ENCODE measurements at places on chromosomes 12 and 14.

DNA sequence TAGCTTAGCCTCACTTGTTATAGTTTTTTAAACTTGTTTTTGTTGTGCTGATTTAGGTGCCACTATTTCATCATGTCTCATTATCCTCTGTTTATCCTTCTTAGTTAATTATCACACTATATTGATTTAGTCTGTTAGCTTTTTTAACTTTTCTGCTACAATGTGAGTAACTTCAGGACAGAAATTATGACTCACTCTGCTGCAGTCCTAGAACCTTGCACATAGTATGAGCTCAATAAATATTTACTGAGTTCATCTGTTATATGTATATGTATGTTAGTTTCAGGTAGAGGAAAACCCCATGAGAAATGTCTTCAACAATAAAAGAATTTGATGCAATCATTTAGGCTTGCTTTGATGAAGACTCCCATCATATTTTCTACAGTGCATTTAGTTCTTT, 224.3 kb upstream of the NAV3 start:
- no peak for DNase-seq

DNA sequence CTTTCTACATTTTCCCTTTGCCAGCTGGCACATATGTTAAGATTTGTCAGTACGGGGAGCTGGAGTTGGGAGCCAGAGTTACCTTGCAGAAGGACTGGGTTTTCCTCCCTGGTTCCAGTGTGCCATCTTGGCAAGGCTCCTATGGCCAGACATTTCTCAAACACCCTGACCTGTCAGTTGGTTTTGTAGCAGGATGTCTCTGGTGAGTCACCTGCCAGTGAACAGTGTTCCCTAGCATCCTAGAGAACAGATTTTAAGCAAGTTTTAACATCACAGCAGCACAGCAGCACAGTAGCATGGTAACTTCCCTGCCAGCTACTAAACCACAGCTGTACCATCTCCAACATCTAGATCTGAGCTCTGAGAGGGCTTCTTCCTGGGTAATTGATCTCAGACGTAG, 26.2 kb upstream of the KTN1 start:
- DNase-seq = no peak

DNA sequence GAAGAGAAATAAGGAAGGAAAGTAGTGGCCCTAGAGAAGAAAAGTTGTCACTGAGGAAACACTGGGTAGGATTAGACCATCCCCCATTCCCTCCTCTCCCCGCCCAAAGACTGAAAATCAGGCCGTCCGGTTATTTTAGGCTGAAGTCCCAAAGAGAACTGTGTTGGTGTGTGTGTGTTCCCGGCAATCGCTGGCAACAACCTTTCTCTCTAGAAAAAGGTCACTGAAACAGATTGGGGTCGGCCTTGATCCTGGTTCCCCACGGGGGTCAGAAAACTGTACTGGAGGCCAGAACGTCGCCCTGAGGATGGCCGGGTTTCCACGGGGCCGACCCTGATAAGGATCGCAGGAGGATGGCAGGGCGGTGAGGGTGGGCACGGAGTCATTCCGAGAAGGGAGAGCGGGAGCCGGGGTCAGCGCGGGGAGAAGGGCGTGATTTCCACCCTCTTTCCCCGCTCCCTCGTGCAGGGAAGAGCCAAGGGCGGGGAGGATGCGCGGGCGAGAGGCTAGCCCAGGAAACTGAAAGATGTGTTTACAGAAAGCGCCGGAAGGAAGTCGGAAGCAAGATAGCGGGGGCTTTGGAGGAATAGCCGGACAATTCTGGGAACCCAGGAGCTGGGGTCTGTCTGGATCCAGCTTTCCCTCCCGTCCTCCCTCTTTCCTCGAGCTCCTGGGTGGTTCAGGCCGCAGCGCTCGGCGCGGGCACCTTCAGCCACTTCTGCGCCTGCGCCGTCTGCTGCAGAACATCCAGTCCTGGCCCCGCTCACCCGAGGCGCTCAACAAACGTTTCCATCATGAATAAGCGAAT, 25.3 kb upstream of the SPTLC2 start:
- peak; percentile 65 for DNase-seq

DNA sequence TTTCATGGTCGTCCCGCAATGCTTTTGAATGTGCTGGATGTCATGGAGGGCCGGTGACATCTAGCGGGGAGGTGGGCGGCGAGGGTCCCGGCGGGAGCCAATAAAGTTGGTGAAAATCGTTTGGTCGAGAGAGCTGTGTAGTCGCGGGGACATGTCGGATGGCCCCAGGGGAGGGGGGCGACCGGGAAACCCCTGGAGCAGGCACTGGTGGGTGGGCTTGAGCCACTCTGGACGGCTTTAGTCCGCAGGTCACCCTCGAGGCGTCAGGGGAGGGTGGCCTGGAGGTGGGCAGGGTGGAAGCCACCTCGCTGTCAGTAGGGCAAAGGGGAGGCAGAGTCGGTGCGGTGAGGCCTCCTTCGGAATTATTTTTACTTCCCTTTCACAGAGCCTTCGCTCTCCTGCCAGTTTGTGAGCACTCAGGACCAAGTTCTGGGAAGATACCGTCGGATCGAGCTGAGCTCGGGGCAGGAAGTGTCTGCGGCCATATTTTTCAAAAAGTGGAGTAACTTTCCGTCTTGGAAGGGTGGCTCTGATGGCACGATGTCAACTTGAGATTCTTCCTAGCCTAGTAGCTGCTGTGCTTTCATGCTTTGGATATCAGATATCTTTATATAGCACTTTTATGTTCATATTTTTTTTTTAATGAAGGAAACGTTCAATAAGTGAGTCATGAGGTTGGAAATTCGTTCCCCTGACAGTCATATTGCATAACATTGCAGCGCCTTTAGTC, 28.2 kb downstream of the WBP11 start:
- DNase-seq = peak; percentile 37

GRCh38 chr14:23430723-23431085, 4.8 kb downstream of the MYH7 start:
- DNase-seq = no peak

- DNase-seq = no peak
Observed at GRCh38 chr14:96083667-96084320, 44.6 kb downstream of the C14orf132 start.

GRCh38 chr12:39574785-39575497, 44.7 kb downstream of the ABCD2 start:
- no peak for DNase-seq

GRCh38 chr14:69755784-69756183, 11.2 kb upstream of the SRSF5 start:
- DNase-seq = no peak

DNA sequence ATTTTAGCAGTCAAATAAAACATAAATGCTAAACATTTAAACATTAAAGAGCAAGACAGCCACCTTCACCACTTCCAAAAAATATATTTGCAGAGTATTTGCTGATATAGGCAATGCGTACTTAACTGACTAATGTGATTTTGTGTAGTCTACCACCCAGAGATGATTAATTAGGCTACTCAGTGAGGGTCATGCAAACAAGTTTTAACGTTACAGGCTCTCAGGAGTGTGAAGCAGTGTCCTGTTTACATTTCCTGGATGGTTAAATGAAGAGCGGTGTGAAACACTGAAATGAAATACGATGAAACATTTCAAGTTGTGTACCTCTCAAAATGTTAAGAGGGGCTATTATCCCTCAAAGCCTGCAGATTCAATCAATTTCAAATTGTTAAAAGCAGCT, 165.8 kb upstream of the LRIG3 start:
- DNase-seq = no peak

DNA sequence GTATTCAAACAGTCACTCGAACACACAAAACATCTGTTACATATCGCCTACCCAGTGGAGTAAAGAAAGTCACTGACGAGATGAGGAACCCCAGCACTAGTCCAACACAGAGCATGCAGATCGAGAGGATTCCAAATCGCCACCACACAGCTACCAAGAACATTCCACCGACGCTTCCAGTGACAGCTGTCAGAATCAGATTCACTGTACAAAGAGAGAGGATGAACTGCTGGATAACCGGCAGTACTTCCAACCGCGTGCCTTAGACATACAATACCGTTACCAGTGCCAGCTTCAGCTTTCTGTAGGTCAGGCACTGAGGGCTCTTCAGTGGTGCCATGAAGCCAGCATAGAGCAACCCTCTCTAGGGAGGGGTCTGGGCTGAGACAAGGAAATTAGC, 34.5 kb downstream of the TM7SF3 start:
- DNase-seq = no peak

DNA sequence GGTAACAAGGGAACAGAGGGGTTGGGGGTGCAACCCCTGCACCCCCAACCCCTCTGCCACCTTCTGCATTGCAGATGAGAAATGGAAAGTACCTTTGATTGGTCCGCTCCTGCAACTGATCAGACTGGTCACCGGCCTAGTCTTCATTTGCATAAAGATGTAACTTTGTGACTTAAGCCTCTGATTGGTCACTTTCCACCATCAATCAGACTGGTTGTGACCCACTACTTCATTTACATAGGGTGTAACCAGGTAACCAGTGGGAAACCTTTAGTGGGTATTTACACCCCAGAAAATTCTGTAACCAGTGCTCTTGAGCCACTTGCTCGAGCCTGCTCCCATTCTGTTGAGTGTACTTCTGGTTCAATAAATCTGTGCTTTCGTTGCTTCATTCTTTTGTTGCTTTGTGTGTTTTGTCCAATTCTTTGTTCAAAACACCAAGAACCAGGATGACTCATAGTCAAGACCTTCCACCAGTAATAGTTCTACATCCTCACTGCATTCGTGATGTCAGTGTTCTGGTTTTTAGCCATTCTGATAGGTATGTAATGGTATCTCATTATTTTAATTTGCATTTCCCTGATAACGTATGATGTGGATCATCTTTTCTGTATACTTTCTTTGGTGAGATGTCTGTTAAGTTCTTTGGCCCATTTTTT, 30.8 kb downstream of the LEMD3 start:
- no peak for DNase-seq

DNA sequence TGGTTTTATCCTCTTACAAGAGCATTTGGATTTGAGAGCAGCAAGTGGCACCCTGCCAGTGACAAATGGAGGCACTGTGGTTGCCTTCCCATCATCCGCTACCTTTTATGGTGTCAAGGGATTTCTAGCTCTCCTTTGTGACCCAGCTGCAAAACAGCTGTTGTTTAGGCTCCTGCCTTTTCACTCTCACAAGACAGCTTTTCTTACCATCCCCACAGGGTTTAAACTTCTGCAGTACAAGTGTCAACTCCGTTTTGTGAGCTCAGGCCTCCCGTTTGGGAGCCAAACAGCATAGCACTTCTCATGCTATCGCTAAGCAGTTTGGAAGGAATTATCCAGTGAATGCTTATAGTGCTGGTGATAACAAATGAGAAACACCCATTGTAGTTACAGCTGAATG, 331.4 kb downstream of the TMTC2 start:
- DNase-seq = no peak

DNA sequence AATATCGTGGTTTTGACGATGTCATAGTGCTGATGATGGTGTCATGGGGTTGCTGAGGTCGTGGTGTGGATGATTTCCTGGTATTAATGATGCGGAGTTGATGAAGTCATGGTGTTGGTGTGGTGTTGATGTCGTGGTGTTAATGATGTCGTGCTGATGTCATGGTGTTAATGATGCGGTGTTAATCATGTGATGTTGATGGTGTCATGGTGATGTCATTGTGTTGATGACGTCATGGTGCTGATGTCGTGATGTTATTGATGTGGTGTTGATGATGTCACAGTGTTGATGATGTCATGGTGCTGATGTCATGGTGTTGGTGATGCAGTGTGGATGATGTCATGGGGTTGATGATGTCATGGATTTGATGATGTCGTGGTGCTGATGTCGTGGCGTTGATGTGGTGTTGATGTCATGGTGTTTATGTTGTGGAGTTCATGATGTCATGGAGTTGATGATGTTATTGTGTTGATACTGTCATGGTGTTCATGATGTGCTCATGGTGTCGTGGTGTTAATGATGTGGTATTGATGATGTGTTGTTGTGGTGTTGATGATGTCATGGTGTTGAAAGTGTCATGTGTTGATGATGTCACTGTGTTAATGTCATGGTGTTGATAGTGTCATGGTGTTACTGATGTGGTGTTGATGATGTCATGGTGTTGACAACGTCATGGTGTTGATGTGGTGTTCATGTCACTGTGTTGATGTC, 48.5 kb upstream of the RIMBP2 start:
- no peak for DNase-seq

GRCh38 chr14:101232340-101233020, 328.8 kb upstream of the DIO3 start:
- peak; percentile 2 for DNase-seq

DNA sequence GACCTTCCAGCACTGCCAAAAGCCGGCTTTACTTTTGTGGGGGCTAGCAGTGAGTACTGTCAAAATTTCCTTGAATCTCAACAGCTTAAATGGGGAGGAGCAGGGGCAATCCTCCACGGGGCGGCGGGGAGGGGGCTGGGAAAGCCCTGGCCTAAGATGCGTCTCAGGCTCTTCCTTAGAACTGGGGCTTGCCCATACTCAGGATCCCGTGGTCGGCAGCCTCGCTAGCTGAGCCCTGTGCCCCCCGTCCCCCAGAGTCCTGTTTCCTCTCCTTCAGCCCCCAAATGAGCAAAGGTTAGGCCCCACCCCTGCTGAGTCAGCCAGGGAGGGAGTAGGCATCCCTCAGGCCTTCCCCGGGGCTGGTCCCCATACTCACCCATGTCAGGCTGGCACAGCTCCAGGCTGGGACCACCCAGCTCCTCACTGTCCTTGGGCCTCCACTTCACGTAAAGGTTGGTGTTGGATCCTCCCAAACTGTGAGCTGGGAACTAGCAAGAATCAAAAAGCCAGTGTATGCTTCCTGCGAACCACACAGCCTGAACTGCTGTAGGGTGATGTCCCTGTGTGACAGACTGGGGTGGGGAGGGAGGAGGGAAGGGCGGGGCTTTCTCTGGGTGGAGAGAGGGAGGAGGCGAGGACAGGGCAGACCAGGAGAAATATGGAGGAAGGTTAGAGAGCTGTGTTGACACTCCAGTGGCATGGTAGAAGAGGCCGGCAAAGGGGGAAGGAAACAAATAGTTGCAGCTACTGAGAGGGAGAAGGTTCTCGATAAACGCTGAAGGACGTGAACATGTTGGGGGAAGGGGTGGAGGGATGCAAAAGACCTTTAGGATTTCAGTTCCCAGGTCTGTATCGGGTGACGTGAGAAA, 5.9 kb upstream of the BAZ2A start:
- DNase-seq = peak; percentile 76

GRCh38 chr12:116933091-116933490, 22.3 kb downstream of the FBXW8 start:
- DNase-seq = no peak

DNA sequence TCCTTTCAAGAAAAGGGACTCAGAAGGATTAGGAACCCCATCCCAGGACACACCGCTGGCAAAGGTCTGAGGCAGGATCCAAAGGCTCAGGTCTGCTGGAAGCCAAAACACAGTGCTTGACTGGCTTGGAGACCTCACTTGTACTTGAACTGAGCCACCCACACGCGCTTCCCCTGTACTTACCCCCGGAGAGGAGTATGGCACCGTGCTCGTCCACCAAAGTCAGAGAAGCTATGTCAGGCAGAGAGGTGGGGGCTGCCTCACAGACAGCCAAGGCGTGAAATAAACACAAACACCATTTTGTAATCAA, 11.1 kb upstream of the SELPLG start:
- DNase-seq = no peak

DNA sequence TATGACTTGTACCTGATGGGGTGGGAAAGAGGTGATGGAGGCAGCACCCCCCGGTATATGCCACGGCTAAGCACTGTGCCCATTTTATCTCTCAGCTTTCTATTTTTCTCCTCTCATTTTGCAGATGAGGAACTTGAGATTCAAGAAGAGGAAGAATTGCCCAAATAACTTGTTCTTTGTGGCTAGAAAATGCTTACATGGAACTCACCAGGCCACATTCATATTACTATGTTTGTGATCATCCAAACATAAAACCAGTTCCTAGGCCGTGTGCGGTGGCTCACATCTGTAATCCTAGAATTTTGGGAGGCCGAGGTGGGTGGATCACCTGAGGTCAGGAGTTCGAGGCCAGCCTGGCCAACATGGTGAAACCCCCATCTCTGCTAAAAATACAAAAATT, 14.5 kb upstream of the PSMD9 start:
- no peak for DNase-seq

Data from CD8-positive, alpha-beta T cell (primary cell).